ENCODE measurements at places on chromosomes 4 and X.

GRCh38 chr4:113524096-113524495, 237.4 kb downstream of the CAMK2D start:
- no peak for DNase-seq

- DNase-seq = peak; percentile 57
These were observed 2.4 kb downstream of the PKD2 start for GRCh38 chr4:88009871-88010270.

- DNase-seq = no peak
These were observed 29.0 kb upstream of the CCNG2 start for GRCh38 chr4:77127837-77128621.

GRCh38 chr4:151029537-151029936, 14.5 kb upstream of the LRBA start:
- no peak for DNase-seq

DNA sequence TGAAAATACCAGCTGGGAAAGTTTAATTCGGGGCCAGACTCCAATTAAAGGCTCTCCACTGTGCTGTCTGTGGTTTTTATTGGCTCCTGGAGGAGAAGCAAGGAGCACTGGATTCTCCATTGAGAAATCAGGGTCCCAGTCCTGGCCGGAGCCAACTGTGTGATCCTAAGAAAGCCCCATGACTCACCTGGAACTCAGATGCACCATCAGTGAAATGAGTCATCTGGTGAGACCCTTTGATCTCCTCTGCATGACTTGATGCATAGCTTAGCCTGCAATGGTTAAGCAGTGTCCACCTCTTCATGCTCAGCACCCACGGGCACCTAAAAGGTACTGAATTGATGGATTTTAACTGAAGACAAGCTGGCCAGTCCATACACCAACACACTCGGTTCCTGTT, 119.2 kb upstream of the VCX3B start:
- DNase-seq = peak; percentile 64

DNA sequence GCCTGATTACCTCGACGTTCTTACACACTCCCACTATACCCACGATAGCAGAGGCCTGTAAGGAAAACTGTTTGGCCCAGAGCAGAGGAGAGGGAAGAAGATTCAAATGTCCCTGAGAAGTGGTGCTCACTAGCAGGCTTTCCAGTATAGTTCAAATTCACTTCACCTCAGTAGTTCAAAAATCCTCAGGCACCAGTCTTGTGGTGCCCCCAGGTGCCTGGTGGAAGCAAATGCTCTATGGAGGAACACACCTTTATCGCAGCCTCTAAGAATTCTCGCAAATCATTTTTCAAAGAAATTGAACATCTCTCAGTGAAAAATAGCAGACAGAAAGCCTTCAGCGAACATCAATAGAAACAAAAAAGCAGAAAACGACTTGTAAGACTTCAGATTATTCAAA, 12.2 kb upstream of the MTMR1 start:
- DNase-seq = peak; percentile 39

DNA sequence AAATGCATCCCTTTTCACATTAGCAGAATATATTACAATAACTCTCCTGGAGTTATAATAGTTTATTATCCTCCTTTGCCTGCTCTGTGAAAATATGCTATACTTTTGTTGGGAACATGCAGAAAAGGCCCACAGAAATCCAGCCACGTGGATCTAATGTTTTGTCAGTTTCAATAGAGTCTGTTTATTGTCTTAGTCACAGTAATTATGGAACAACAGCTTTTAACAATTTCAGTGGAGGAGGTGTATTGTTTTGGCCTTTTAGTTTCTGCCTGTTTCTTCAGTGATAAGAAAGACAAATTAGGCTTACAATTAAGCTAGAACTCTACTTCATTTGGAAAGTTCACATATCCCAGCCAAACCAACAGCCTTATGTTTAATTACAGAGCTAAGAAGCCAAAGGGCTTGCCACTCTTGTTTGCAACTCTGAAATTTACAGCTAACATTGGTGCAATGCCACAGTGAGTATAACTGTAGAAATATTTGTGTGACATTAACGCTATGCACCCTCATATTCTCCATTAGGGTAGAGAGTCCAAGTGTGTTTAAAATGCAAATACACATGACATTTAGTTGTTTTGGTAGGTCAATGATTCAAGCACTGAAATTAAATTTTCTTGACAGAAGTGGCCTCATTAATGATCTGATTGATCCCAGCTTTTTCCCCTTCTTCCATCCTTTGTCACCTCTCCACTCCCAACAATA, 175.8 kb downstream of the USP46 start:
- DNase-seq = no peak

DNA sequence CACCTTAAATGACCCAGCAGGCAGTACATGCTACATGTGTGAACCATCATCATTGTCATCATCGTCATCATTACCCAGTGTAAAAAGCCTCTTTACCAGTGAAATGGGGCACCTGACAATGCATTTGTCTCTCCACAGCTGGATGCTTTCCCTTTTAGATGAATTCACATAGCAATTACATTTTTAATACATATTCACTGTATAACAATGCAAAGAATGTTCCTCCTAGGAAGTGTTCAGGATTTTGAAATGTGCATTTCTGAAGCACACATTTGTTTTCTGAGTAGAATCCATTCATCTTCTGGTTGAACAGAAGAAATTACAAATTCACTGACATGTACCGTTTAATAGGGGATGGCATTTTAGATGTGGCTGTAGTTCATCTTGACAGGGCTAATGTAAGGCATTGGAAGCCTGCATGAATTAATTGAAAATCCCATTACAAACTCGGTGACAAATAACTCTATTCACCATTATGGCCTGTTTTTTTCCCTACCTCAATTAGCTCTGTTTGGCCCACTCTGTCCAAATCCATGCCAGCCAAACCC, 111.1 kb downstream of the SH3RF1 start:
- peak; percentile 76 for DNase-seq

DNA sequence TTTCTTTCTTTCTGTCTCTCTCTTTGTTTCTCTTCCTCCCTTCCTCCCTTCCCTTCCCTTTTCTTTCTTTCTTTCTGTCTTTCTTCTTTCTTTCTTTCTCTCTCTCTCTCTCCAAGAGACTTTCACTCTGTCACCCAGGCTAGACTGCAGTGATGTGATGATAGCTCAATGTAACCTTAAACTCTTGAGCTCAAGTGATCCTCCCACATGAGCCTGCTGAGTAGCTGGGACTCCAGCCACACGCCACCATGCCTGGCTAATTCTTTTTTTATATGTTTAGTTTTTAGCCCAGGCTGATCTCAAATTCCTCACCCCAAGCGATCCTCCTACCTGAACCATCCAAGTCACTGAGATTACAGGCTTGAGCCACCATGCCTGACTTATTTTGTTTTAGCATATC, 64.3 kb upstream of the EMCN start:
- DNase-seq = no peak

DNA sequence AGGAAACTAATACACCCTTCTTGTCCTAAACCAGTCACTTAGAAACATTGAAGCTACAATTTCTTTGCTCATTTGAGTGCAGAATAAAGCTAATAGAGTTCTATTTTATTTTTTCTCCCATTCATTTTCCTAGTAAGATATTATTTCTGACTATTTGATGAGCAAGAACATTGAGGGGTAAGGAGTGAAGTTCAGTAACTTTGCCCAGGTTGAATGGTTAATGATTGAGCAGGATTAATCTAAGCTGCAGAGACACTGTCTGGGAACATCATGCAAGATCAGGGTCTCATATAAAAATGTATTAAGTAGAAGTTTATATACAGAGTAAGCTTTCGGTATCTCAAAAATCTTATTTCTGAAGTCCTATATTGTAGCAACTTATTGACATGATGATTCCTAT, 102.4 kb upstream of the LIMCH1 start:
- DNase-seq = no peak

DNA sequence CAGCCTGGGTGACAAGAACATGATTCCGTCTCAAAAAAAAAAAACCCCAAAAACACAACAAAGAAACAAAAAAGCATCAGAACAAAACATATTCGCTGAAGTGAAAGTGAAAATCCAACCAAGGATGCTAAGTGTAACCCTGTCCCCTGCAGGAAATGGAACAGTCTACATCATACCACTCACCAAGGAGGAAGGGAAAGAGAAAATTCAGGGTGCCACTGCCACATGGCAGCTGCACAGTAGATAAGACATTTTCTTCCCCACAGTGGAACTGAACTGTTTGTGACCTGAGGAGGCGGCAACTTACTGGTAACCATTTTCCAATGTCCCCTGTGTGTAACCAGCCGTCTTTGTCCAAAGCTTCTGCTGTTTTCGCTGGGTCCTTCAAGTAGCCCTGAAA, 28.2 kb upstream of the CENPU start:
- DNase-seq = no peak

DNA sequence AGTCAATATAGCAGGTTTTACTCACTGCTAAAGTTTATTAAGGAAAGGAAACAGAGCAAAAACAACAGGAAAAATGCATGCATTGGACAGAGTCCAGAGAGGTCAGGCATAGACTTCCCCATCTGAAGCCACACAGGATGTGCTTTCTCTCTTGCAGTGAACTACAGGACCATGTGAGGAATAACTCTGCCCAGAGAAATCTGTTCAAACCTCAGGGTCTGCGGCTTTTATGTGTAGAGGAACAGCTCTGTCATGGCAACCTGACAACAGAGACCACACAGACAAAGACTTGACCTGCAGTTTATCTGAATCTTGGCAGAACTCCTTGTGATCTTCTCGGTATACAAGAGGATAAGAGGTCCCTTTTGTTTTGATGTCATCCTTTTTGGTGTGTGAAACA, 46.3 kb upstream of the LONRF3 start:
- no peak for DNase-seq

DNA sequence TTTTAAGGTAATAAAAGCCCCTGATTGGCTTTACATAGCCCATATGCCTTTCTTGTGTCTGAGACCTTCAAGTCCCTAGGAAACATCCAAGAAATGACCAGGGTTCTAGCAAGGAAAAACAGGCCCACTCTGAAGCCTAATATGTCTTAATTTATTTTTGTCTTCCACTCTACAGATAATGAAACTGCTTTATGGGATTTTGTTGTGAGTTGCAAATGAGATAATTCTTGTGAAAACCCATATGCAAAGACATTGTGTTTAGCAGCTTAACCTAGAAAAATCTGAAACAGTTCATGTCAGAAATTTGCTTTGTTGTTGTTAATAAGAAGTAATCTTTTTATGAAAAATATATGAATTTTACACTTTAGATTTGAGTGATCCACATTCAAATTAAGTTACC, 190.7 kb upstream of the BMP3 start:
- no peak for DNase-seq

GRCh38 chr4:52290466-52290865, 239.4 kb downstream of the SPATA18 start:
- no peak for DNase-seq

DNA sequence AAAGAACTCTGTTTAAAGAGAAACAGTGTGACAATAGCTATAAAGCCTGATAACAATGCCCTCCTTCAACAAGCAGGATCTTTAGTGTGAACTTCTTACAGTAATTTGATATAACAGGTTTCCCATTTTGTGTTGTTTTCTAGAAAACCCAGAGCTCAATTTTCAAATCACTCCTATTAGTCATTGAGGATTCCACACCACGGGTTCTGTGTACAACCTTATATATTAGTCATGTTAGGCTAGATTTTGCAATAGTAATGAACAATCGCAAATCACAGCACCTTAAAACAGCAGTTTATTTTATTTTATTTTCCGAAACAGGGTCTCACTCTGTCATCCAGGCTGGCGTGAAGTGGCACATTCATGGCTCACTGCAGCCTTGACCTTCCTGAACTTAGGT, 1020.9 kb upstream of the INTU start:
- DNase-seq = peak; percentile 72

DNA sequence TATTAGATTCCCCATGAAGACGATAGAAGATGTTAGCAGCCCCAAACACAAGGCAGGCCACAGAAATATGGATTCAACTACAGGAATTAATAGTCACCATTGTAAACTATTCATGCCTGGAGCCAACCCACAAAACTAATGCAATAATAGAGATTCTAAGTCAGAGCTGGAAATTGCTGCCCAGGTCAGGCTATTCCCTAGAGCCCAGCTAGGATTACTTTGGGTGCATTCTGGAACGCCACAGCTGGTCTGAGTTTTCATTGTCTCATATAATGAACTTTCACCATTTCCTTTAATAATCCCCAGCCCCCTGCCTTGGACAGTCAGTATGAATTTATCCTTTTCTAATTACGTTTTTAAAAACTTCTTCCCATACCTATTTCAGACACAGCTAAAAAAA, 252.6 kb downstream of the PAPSS1 start:
- no peak for DNase-seq

GRCh38 chr4:87032884-87033533, 98.2 kb downstream of the AFF1 start:
- DNase-seq = peak; percentile 20

GRCh38 chr4:139633661-139634060, 32.0 kb upstream of the MGST2 start:
- DNase-seq = peak; percentile 47

DNA sequence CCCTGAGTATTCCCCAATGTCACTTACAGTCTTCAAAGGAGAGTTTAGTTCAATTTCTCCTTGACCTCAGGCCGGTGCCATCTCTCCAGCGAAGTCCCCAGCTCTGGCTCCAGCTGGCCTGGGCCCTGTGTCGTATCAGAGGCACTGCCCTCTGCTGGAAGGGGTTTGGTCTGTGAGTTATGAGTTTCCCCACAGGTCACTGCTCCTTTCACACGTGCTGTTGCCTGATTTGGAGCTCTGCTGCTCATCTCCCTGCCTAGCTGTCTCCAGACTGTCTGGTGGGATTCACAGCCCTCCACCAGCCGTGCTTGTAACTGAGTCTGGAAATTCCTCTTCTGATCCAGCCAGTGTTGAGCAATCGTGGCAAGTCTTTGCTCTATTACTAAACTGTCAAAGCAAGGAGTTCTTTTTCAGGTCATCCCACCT, at the start of gene RAP2C:
Gene RAP2C, minus strand, starts transcription at position 105 of the 426 bp plus-strand sequence. CDS start 2,179 bp downstream, outside the sequence.
- peak; percentile 75 for DNase-seq

DNA sequence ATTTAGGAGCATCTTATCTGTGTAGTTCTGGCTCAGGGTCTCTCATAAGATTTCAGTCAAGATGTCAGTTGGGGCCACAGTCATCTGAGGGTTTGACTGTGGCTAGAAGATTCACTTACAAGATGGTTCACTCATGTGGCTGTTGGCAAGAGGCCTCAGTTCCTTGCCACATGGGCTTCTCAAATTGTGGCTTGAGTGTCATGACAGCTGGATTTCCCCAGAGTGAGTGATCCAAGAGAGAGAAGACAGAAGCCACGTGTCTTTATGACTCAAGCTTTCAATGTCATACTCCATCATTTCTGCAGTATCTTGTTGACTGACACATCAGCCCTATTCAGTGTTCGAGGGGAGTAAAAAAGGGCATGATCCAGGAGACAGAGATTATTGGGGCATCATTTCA, 131.3 kb upstream of the AP1S2 start:
- no peak for DNase-seq

DNA sequence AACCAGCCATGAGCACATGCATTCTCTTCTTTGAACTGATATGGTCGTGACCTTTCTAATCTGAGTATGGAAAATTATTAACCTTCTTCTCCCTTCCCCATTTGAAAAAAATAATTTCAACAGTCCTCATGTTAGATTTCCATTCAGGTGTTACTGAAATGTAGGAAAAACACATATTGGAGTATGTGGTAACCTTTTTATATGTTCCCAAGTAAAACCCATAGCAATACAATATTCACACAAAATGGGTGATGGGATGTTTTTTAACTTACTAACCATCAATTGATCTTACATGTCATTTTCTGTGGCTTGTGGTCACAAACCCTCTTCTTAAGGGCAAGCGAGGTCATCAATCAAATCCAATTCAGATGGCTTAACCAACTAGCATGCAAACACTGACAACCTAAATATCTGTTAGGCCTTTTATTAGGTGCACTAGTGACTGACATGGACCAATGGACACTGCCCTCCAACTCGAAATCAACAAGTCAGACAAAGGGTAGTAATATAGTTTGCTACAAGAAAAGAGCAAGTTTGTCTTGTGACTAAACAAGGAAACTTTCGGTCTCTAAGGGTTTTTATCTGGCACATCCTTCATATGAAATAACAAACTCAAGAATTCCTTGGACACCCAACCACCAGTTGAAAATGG, 74.3 kb downstream of the CAMK2D start:
- no peak for DNase-seq
